Transverse colon (tissue), 4 donors: ENCODE measurements at places on chromosomes 6 and 20.
A peak's percentile ranks its signal among the peaks of the same experiment; 100 is the strongest.

GRCh38 chr6:106470316-106470715 is 109.8 kb downstream of the CRYBG1 start:
- no peak for DNase-seq

GRCh38 chr20:34104059-34104458 is 8.0 kb downstream of the EIF2S2 start:
- no peak for DNase-seq

- no peak for DNase-seq
Measured at GRCh38 chr20:59948828-59949720, 8.9 kb downstream of the FAM217B start.

DNA sequence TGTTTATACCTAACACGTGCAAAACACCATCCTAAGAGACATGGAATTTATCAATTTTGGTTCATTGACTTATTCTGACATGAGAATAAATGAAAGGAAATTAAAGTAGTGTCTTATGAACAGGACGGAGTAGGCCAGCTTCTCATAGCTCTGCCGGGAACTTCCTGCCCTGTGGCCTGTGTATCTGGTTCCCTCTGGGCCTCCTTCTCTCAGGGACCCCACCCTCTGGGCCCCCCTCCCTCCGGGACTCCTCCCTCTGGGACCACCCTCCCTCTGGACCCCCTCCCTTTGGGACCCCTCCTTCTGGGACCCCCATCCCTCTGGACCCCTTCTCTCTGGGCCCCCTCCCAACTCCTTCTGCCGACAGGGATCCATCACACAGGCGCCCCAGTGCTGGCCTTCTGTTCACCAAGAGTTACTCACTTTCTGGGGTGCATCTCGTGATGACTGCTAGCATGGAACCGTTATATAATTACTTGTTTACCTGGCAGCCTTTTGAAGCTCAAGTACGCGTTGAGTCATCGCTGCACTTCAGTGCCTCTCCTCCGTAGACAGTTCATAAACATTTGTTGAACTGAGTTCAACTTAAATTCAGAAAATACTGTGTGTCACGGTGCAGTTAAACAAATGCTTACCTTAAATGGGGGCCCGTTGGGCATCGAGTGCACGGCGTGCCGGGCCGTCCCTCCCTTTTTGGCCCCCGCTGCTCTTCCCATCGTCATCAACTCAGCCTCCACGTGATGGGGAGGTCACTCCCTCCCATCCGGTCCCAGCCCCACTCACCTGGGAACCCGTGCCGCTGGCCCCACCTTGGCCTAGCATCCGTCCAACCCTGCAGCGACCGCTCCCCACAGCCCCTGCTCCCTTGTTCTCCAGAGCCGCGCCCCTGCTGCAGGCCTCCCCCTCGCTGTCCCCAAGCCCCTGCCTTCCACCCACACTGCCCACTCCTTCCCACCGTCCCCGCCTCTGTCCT is 8.1 kb downstream of the CCR6 start:
- no peak for DNase-seq

GRCh38 chr20:29689411-29690225 is 1567.8 kb upstream of the DEFB115 start:
- no peak for DNase-seq

- no peak for DNase-seq
Measured at GRCh38 chr6:138455746-138456400, 43.4 kb downstream of the NHSL1 start.

DNA sequence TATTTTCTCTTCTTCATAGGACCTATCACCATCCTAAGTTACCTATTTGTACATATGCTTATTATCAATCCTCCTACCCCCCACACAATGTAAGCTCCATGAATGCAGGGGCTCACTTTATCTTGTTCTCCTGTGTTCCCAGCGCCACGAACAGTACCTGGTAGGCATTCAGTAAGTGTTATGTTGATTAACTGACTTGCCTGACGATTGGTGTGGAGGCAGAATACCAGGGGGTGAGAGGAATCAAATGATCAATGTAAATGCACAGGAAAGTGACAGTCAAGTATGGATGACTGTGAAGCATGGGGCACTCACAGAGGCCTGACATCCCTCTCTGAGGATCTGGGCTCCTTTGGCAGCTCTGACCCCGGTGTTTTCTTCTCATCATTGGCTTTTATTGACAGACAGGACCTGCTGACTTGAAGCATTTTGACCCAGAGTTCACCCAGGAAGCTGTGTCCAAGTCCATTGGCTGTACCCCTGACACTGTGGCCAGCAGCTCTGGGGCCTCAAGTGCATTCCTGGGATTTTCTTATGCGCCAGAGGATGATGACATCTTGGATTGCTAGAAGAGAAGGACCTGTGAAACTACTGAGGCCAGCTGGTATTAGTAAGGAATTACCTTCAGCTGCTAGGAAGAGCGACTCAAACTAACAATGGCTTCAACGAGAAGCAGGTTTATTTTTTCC is 6.1 kb upstream of the IFT52 start:
- DNase-seq = no peak

- DNase-seq = no peak
Measured at GRCh38 chr6:39521958-39522357, 199.5 kb upstream of the KCNK16 start.

- DNase-seq = no peak
Measured at GRCh38 chr6:15911753-15912504, 217.0 kb upstream of the MYLIP start.

GRCh38 chr6:107259951-107260350 is 144.6 kb upstream of the BEND3 start:
- DNase-seq = no peak

DNA sequence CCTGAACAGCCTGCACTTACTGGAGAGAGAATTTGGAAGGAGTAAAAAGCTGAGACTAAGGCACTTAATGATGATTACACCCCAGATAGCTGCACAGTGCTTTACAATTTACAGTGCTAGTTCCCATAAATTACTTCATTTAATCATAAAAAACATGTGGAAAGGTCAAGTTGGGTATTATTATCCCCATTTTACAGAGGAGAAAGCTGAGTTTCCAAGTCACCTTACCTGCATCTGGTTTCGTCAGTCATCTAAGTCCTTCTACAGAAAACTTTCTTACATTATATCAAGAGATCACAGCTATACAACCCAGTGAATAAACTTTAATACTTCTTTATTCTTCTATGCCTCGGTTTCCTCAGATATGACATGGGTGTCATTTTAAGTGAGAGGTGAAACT is 3.3 kb downstream of the PTPRK start:
- DNase-seq = no peak

DNA sequence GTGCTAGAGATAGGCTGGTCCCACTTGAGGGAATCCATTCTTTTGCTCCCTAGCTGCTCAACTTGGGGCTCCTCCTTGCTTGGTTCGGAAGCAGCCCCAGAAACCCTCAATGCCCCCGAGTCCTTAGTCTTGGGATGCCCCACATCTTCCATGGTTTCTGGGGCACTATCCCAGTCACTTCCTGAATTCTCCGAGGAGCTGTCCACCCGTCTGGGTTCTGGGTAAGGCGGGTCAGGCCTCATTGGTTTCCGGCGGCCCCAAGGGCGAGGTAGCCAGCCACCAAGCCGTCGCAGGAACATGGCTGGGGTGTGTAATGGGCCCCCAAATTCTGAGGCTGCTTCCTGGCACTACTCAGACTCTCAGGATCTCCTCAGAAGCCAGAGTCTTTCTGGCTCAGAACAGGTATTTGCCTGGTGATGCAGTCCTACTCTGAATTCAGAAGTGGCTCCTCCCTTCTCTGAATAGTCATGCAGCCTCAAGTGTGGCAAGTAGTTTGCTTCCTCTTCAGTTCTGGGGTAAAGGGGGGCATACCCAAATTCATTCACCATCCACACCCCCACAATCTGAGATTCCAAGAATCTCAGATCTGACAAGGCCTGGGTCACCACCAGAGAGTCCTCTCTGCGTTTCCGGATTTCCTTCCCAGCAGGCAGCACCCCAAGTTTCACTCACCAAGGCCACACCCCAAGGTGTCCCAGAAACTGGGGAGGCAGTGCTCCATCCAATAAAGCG is 763 bp downstream of the C6orf47 start:
- peak; percentile 40 for DNase-seq

DNA sequence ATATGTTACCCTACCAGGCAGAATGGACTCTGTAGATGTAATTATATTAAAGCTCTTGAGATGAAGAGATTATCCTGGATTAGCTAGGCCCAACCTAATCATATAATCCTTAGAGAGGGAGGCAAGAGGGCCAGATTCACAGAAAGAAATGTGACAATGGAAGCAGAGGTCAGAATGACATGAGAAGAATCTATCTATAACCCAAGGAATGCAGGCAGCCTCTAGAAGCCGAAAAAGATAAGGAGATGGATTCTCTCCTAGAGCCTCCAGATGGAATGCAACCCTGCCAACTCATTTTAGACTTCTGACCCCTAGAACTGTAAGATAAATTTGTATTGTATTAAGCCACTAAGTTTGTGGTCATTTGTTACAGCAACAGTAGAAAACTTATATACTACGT is 12.3 kb downstream of the PXT1 start:
- DNase-seq = no peak

- no peak for DNase-seq
Measured at GRCh38 chr6:165478581-165478980, 169.2 kb upstream of the C6orf118 start.

GRCh38 chr20:10474606-10475184 is 39.6 kb downstream of the SLX4IP start:
- DNase-seq = no peak

DNA sequence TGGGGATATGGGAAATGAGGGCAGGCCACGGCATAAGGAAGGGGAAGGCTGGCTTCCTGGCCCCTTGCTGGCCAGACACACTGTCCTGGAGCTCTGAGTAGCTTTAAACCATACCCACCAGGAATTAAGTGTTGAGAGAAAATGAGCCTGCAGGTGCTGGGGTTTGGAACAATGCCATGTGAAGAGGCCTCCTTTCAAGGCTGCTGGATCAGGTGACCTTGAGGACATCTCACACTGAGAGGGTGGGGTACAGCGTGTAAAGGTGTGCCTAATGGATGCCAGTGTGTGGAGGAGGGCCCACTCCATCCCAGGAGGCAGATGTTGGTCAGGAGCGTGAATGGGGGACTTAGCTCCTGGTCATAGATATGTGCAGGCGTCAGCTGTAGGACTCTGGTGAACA is 74.8 kb upstream of the MLN start:
- no peak for DNase-seq

- no peak for DNase-seq
Measured at GRCh38 chr20:5003626-5004025, 2.3 kb upstream of the SLC23A2 start.

GRCh38 chr6:121759370-121759769 is 323.9 kb downstream of the GJA1 start:
- DNase-seq = no peak

DNA sequence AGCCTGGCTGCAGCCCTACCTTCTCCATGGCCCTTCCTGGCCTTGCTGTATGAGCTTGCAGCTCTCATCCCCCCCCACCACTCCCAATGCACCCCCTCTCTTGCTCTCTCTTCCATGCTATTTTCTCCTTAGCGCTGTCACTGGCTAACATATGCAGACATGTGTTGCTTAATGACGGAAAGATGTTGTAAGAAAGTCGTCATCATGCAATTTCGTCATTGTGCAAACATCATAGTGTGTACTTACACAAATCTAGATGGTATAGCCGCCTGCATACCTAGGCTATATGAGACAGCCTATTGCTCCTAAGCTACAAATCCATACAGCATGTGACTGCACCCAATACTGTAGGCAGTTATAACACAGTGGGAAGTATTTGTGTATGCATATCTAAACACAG is 27.0 kb downstream of the ANGPT4 start:
- DNase-seq = no peak

- no peak for DNase-seq
Measured at GRCh38 chr6:157659536-157660271, 163.3 kb upstream of the SNX9 start.

- no peak for DNase-seq
Measured at GRCh38 chr20:20608641-20609040, 103.8 kb downstream of the RALGAPA2 start.

DNA sequence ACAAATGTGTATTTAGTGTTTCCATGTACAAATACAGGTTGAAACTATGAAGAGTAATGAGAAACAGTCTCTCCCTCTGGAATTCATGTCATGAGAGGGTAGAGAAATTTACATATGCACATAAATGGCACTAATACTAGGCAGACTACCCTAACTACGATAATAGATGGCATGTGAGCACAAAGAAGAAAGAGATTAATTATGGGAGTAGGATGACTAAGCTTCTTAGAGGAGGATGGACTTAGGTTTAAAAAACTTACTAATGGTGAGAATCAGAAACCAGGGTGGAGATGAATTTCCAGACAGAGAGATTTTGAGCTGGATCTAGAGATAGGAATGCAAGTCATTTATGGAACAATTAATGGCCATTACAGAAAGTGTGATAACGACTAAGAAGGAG is 225.3 kb upstream of the HTR1E start:
- DNase-seq = no peak

DNA sequence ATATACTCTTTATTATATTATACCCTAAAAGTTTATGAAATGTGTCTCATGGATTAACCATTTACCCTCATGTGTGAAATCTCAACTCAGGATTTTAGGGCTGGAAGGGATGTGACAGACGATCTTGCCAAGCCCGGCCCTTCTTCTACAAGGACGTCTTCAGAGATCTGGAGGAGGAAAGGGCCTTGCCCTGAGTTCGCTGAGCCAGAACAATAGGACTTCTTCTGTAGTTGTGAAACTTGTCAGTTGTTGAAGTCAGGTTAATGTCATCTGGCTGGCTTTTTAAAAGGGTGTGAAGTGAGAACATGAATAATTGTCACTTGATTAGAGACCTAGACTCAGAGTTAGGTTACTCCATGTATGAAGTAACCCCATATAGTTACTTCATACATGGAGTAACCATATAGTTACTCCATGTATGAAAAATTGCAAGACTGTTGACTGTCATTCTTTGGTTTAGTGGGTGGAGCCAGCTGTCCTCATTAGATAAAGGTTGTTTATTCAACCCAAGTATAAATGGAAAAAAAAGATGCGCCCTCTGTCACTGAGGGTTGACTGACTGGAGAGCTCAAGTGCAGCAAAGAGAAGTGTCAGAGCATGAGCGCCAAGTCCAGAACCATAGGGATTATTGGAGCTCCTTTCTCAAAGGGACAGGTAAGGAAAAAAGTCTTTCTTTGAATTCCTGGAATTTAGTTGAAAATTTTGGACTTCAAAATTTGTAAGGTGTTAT is at the start of gene ARG1:
Gene ARG1 (plus strand): TSS at position 541 of the 730 bp plus-strand sequence. CDS start 57 bp downstream, at position 598.
- no peak for DNase-seq

- no peak for DNase-seq
Measured at GRCh38 chr6:106685833-106686232, 56.5 kb downstream of the QRSL1 start.
